ENCODE measurements at places on chromosomes 7 and 10. TPM values are rescaled to one million over a fixed set of nuclear protein-coding genes. Genes with fewer than 3 reads are reported as not detected.

- DNase-seq: no peak
Measured at GRCh38 chr7:77746824-77747165, 50.5 kb downstream of the RSBN1L start.

- DNase-seq: no peak
Measured at GRCh38 chr7:115679976-115680375, 350.6 kb downstream of the TFEC start.

DNA sequence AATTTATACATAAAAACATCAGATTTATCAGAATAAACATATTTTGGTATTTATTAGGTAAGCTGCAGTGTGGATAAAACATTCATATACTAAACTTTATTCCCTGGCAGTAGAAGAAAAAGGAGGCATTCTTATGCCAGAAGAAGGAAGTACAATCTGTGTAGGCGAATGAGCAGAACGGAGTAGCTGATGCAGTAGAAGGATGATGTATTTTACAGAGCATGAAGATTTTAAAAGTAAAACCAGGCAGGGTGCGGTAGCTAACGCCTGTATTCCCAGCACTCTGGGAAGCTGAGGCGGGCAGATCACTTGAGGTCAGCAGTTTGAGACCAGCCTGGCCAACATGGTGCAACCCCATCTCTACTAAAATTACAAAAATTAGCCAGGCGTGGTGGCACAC, 294.9 kb upstream of the MKLN1 start:
- DNase-seq: no peak

DNA sequence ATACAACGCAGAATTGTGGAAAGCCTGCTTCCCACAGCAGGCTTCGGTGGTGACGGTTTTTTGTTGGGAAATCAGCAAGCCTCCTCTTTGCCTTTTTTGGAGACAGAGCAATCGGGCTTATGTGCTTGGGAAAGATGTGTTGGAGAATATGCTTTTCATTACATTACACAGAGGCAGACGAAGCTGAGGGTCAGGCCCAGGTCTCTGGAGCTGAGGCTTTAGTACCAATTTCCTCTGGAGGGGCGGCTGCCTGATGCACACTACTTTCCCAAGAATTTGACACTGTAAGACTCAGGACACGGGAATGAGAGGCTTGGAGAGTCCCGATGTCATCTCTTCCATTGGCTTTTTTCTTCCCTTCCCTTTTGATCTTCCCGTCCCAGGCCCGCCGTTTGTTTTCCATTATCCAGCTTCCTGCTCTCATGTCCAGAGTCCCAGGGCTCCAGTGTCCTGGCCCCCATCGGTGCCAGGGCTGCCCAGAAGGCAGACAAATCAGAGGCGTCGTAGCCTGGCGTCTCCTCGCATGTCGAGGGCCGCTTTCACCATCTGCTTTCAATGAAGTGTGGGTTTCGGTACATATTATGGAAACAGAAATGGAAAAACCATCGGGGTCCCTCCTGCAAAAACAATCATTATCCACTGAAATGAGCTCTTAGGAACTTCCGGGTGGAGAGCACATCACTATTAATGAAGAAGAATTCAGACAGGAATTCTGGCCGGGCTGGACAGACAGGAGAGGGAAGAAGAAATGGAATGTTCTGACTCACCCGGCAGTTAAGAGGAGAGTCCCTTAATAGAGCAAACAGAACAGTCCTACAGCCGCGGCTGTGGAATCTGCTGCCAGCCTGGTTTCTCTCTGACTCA, 123.0 kb upstream of the JCAD start:
- no peak for DNase-seq

DNA sequence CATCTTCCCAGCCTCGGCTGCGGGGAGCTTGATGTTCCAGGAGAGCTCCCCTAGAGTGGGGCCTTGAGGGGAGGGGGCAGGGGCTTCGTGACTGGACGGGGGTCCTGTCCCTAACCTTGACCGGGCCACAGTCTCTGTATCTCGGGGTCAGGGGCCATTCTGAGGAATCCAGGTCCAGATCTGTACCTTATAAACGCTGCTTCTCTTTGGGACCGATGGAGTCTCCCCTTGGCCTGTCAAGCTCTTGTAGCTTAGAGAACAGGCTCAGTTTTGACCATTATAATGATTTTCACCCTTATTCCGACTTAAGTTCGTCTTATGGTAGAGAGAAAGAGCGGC, 831 bp downstream of the ZKSCAN5 start:
- no peak for DNase-seq

RGR gene
- total RNA-seq: not detected

PIP gene
- not detected for total RNA-seq

Measured in thoracic aorta (tissue), 2 donors.